ENCODE measurements at places on chromosomes 11 and 22.

GRCh38 chr11:69454018-69454417, 27.4 kb upstream of the LINC01488 start:
- no peak for DNase-seq

- DNase-seq = no peak
Measured at GRCh38 chr11:57462597-57462996, 2.3 kb downstream of the RTN4RL2 start.

DNA sequence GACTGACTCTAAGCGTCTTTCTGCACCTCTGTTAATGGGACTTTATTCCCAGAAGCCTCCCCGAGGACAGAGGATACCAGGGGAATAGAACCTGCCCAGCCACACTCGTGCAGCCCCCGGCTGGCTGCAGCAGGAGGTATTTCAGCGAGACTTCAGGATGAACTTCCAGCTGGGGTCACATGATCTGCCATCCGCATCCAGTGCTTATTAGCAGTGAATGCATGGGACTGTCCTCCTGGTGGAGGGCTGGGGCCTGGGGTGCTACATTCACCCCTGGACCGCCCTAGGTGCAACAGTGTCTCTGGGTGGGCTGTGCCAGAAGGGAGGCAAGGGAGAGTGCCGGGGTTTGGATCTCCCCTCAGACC, 1.6 kb downstream of the DUSP8 start:
- no peak for DNase-seq

GRCh38 chr11:14070896-14071295, 108.4 kb downstream of the SPON1 start:
- no peak for DNase-seq

GRCh38 chr11:65071907-65072630, 11.8 kb downstream of the CDCA5 start:
- DNase-seq = no peak

GRCh38 chr22:44362249-44363012, 49.7 kb upstream of the SHISAL1 start:
- no peak for DNase-seq

DNA sequence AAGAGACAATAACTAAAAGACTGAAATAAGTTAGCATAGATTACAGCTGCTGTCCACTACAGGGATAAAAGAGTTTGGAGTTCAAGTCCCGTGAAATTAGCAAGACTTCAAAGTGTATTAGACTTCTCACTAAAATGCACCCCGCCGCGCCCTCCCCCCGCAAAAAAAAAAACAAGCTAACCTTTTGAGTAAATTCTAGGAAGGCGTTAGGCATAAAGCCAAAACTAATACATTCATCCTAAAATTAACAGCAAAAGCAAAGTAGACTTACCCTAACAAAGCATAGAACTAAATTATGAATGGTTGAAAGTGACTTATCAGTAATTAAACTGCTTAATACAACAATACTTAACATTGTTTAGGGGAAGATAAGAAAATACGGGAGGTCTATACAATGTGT, 581.0 kb upstream of the CHORDC1 start:
- DNase-seq = no peak

DNA sequence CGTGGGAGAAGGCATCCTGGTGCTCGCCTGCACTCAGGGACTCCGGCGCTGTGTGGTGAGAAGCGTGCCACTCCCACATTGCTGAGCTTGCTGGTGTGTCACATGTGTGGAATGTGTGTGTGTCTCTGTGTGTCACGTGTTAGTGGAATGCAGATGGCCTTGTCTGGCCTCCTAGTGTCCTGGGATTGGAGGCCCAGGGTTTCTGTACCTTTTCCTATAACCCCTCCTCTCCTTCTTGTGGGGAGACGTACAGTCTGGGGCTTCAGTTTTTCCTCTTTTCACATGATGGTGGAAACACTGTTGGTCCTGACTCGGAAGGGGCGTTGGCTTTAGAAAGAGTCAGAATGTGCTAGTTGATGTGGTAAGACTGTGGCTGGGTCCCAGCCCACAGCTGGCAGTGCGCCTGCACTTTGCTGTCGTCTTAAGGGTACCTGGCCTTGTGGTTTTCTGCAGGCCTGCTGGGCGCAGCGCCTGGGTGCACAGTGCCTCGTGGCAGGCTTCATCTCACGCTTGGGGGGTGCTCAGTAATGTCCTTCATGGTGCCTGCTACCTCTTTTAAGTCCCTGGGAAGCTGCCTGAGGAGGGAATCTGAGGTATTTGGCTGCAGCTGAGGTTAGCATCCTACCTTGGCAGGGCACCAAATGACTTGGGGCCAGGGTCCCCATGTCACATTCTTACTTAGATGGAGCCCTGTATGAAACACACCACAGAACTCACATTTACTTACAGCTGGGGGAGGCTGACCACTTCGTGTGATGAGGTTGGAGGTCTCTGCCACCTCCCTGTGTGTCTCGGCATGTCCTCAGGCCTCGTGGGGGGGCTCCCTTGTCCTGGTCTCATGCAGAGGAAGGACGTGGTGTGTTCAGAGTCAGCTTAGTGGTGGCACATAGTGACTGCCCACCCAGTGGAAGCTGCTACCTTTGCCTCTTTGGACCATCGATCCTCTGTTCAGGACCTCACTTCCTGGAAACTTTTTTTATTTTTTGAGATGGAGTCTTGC, 61.9 kb downstream of the MED15 start:
- peak; percentile 34 for DNase-seq

DNA sequence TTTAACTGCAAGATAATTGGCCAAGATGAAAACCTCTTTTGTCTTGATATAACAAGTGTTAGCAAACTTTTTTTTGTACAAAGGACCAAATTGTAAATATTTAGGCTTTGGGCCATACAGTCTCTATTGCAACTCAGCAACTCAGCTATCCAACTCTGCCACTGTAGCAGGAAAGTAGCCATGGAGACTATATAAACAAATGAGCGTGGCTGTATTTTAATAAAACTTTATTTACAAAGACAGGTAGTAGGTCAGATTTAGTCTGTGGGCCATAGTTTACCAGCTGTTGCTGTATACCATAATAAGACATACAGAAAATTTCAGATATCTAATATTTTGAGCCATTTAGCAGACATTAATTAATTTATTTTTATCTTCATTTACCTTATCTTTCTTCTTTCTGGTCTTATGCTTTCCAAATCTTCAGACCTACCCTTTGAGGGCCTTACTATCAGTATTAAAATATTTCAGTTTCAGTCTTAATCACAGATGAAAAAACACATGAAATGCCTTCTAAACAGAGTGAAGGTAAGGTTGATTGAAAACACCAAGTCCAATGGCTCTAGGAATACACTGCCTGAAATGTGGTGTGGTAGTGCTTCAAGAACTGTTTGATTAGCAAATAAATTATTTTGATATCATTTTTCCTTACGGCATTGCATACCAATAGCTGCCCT, 256.9 kb upstream of the CTSC start:
- no peak for DNase-seq

Measured in stimulated activated CD4-positive, alpha-beta T cell treated with anti-CD3 and anti-CD28 coated beads, Interleukin-1b, Interleukin-23, amount 100 ng/mL, for 4 hours (primary cell).